ENCODE measurements at places on chromosomes 7 and 10. TPM values are rescaled to one million over a fixed set of nuclear protein-coding genes. Genes with fewer than 3 reads are reported as not detected.
A peak's percentile ranks its signal among the peaks of the same experiment; 100 is the strongest.

- no peak for DNase-seq
Observed at GRCh38 chr10:132870426-132870825, 71.9 kb downstream of the CFAP46 start.

GRCh38 chr10:9254353-9254752, 1199.9 kb downstream of the GATA3 start:
- no peak for DNase-seq

DNA sequence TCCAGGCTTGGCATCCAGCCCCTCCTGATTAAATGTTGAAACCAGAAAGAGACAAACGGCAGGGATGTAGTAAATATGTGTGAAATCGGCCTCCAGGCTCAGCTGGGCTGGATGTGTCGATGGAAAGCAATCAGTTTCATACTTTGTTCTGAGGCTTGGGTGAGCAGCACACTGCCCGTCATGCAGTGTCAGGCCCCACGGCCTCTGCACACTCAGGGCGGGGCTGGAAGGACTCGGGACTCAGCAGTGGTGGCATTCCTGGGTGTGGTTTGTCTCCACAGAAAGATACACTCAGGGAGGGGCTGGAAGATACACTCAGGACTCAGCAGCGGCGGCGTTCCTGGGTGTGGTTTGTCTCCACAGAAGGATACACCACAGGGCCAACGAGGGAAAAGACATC, 22.0 kb downstream of the ADGRA1 start:
- DNase-seq, result peak; percentile 55

GRCh38 chr10:955820-956217, 24.3 kb upstream of the LARP4B start:
- no peak for DNase-seq

- DNase-seq, result no peak
Observed at GRCh38 chr10:71611131-71611530, 108.4 kb downstream of the C10orf105 start.

DEPP1 gene
- total RNA-seq, result 42.0 TPM

Measured in upper lobe of left lung (tissue), 6 donors.